Cardiac muscle cell (in vitro differentiated cells and primary cell): ENCODE measurements at places on chromosomes 5 and 9. TPM values are rescaled to one million over a fixed set of nuclear protein-coding genes. Genes with fewer than 3 reads are reported as not detected.
A peak's percentile ranks its signal among the peaks of the same experiment; 100 is the strongest.

MEIKIN gene
- not detected in 2 replicates for total RNA-seq

- DNase-seq: no peak
Observed at GRCh38 chr5:80463269-80463668, 24.6 kb upstream of the FAM151B start.

GRCh38 chr5:142324136-142324870 is 518 bp downstream of the SPRY4 start:
- peak; percentile 76 for DNase-seq

DNA sequence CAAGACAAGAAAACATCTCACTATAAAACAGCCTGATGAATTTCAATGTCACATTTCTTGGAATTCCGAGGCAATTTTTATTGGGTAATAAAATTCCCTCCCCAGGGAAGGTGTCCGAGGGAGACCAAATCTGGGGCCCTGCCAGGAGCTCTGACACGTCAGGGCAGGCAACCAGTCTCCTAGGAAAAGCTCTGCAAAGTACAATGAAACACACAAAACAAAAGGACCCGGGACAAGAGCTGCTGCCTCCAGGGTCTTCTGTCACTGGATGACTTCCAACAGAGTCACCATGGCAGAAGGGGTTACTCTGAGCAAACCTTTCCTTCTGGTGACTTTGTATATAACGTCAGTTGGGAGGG is 50.8 kb downstream of the SAXO1 start:
- DNase-seq: no peak

DNA sequence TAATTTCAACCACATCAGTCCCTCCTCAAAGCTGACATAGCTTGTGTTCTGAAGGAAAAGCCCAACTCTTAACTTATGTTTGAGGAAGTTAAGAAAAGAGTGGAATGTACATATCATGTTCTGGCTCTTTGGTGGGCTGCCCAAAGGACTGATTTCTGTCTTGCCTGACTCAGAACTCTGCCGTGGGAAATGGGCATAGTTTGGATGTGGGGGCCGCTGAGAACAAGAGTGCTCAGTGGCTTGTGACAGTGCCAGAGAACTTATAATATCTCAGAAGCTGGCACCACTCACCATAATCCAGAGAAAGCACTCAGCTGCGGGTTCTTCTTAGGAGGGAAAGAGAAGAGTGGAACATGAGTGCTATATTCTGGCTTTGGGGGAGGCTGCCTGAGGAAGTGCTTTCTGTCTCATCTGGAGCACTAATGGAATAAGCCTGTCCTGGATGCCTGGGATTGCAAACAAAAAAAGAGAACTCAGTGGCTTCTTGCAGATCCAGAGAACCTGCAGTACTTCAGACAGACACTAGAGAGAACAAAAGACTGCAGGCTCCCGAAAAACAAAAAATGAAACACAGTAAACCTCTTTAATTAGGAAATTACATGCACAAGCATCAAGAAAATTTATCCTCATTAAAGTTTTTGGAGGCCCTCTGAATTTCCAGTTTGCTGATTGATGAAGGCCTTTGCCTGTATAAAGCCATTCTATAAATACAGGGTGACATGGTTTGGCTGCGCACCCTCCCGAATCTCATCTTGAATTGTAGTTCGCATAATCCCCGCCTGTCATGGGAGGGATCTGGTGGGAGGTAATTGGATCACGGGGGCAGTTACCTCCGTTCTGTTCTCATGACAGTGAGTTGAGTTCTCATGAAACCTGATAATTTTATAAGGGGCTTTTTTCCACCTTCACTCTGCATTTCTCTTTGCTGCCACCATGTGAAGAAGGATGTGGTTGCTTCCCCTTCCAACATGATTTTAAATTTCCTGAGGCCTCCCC is 207.0 kb downstream of the DMAC1 start:
- DNase-seq: peak; percentile 19

- DNase-seq: peak; percentile 93
Observed at GRCh38 chr9:18393340-18394130, 80.4 kb upstream of the ADAMTSL1 start.

DNA sequence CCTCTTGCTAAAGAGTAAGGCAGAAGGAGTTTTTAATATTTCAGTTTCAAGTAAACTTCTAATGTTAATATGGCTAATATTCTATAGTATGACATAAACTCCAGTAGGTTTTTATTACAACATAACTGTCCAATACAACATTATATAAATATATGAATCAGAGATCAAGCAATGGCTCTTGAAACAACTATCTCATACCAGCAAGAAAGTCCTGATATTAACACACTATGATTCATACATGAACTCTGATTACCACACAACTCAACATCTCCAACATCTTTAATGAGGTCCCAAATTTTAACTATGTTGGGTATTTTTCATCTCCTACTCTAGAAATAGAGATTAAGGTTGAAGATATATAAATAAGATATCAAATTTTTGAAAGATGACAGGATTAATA is 878.3 kb downstream of the TLE1 start:
- no peak for DNase-seq

- no peak for DNase-seq
Observed at GRCh38 chr5:126988021-126988569, 42.3 kb downstream of the MARCHF3 start.

DNA sequence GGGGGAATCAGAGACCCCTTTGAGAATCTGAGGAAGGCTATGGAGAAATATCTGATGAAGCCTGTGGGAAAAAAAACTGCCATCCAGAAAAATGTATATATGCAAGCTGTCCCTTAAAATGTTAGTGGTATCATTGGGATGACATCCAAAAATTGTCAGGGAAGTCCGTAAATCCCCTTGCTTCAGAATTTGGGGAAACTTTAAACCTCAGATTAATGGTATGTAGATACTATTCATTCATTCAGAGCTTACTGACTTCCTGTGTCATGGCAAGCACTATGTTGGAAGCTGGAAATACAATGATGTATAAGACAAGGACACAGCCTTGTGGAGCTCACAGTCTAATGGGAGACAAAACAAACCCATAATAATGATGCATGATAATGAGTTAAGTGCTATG is 10.9 kb upstream of the MOB3B start:
- no peak for DNase-seq

DNA sequence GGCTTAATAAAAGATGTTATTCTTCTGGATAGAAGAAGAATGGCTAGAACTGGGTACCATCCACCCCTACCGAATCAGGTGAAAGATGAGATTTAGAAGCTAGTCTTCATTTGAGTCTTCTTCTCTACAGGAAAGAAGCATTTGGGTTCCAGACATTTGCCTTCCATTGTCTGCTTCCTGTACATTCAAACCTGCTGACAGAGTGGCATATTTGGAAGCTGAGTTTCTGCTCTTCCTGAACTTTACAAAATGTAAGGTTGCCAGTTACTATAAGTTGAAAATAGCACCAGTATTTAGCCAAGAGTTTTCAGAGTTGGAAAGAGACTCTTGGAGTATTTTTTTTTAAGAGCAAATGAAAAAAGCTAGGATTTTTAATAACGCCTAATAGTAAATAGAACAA is 525.4 kb upstream of the TLE4 start:
- DNase-seq: no peak

DNA sequence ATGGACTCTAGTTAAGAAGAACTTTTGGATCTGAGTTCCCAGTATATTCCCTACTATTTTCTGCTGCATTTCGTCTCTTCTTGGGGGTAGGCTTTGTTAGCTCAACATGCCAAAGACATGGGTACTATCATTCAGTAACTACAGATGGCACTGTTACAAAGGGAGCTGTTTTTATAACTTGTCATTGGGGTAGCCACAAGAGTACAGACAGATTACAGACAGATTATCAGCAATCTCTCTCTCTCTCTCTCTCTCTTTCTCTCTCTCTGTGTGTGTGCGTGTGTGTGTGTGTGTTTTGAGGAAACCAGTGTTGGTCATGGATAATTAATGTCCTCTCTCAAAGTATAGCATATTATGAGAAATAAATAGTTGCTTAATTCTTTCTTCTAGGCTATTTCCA is 116.1 kb downstream of the WDR70 start:
- DNase-seq: no peak

GRCh38 chr5:153592081-153592480 is 101.6 kb downstream of the GRIA1 start:
- no peak for DNase-seq

PCDHB16 gene
- total RNA-seq: 4.8 and 6.3 TPM in 2 replicates
